ENCODE measurements at places on chromosomes 3 and 15.

- no peak for DNase-seq
Measured at GRCh38 chr3:12273045-12273695, 15.7 kb upstream of the PPARG start.

- DNase-seq = peak; percentile 93
Measured at GRCh38 chr3:193780810-193781478, 187.9 kb downstream of the OPA1 start.

- DNase-seq = peak; percentile 4
Measured at GRCh38 chr3:94990952-94991705, 928.3 kb downstream of the NSUN3 start.

DNA sequence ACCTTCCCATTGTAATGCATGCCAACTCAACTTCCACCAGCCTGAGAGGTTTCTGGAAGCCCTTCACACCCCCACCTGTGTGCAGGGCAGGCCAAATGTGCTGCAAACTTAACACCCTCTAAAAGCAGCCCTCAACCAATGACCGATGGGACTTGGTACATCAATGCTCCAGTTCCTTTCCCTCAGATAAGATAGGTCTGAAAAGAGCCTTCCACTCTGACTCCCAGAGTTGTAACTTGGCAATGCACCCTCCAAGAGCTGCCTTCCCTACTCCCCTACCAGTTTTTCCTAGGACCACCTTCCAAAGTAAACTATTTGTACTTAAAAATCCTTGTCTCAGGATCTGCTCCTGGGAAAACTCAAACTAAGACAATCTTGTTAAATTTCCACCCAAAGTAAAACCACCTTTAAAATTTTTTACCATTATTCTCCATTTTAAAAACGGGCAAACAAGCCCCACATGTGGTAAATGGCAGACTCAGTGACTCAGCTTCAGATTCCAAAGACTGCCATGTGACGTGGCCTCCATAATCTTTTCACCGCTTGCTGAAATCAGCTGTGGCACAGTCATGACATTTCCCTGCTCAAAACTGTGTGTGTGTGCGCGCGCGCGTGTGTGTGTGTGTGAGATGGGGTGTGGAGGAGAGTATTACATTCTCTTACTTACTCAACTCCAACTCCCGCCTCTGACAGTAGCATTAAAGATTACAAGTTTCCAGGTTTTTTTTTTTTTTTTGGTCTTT, 17.2 kb downstream of the RASGRP1 start:
- DNase-seq = no peak

- no peak for DNase-seq
Measured at GRCh38 chr3:98824256-98824655, 61.1 kb downstream of the ST3GAL6 start.

DNA sequence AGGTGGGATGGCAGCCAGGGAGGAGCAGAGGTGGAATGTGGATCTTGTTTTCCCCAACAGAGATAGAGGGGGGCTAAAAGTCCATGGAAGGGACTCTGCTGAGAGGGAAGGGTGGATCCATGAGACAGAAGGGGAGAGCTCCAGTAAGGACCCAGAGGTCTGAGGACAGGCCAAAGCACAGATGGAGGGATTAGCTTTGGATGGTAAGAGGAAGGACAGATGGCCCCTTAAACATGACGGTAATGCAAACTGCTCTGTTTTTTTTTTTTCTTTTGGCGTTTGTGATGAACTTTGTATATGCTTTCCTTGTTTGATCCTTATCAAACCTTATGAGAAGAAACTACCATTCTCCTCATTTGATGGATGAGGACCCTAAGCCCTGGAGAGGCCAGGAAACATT, 96.2 kb downstream of the IGF1R start:
- DNase-seq = no peak

GRCh38 chr15:101088271-101088670, 163.6 kb downstream of the CHSY1 start:
- DNase-seq = no peak

DNA sequence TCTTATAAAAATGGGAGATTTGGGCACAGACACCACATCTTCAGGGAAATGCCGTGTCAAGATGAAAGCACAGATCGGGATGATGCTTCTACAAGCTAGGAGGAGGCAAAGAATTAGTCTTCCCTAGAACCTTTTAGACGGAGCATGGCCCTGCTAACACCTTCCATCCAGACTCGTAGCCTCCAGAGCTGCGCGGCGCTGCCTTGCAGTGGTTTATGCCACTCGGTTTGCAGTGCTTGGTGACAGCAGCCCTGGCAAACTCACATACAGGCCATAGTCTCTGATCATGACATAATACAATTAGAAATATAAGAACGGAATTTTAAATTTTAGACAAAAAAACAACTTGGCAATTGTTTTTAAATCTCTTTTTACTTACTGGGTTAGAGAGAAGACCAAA, 37.1 kb upstream of the SLC41A3 start:
- DNase-seq = no peak

- no peak for DNase-seq
Measured at GRCh38 chr3:26259176-26259575, 363.4 kb upstream of the LRRC3B start.

GRCh38 chr3:126423191-126424038, 28.7 kb downstream of the CFAP100 start:
- DNase-seq = no peak

- no peak for DNase-seq
Measured at GRCh38 chr3:158134363-158134762, 24.5 kb downstream of the RSRC1 start.
